Naive B cell (primary cell): ENCODE measurements at places on chromosomes 3 and 15.

DNA sequence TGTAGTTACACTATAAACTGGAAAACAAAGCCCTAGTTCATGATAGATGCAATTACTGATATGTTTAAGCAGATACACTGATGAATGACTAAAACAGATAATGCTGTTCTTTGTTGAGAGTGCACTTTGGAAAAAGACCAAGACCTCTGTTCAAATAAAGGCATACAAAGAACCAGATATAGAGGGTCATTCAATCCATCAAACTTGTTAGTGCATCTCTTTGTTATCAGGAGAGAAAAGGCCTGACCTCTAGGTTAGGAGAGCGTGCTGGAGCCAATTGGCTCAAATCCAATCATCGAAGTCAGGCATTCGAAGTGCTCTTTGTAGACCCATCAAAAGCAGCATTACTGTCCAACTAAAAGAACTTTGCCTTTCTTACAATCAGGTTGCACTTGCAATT, 124.2 kb downstream of the TFG start:
- H3K36me3 ChIP-seq, result no peaks in the 10 kb centered on the region
- H3K27ac ChIP-seq, result no peak overlapping the region
- peaks cover 17% of the 10 kb centered on the region for H3K27me3 ChIP-seq

DNA sequence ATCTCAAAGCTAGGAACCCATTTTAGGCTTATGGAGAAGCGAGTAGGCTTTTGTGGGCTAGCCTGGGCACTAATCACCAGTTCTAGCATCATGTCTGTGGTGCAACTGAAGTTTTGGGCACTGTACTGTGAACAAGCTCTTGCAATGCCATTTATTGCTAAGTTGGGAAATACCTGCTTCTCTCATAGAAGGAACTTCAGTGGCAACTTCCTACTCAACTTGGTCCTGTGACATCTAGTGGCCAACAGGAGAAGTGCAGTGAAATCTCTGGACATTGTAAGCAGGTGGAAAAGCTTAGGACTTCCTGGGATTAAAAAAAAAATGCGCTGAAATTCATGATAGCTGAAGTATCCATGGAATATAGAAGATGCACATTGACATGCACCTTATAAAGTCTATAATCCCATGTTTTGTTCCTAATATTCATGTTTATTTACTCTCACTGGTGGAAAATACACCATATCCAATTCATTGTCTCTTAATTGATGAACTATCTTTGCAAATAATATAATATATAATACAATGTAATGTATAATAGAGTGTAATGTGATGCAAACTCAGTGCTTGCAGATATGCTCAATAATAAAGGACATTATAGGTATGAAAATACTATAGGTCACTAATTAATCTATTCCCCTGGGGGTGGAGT, 6.5 kb upstream of the ALDH1A3 start:
- no peak overlapping the region for H3K4me3 ChIP-seq
- DNase-seq, result peak; percentile 38
- H3K27me3 ChIP-seq, result peaks cover 38% of the 10 kb centered on the region
- H3K4me1 ChIP-seq, result peaks cover 4% of the 10 kb centered on the region
- peaks cover 8% of the 10 kb centered on the region for H3K36me3 ChIP-seq
- no peak overlapping the region for H3K27ac ChIP-seq

- no peak for DNase-seq
- no peaks in the 10 kb centered on the region for H3K36me3 ChIP-seq
- H3K27me3 ChIP-seq, result no peaks in the 10 kb centered on the region
- H3K4me1 ChIP-seq, result peaks cover 52% of the 10 kb centered on the region
- peak overlapping the region; percentile 97 for H3K27ac ChIP-seq
Measured at GRCh38 chr3:149813367-149814281, 609 bp downstream of the RNF13 start.

DNA sequence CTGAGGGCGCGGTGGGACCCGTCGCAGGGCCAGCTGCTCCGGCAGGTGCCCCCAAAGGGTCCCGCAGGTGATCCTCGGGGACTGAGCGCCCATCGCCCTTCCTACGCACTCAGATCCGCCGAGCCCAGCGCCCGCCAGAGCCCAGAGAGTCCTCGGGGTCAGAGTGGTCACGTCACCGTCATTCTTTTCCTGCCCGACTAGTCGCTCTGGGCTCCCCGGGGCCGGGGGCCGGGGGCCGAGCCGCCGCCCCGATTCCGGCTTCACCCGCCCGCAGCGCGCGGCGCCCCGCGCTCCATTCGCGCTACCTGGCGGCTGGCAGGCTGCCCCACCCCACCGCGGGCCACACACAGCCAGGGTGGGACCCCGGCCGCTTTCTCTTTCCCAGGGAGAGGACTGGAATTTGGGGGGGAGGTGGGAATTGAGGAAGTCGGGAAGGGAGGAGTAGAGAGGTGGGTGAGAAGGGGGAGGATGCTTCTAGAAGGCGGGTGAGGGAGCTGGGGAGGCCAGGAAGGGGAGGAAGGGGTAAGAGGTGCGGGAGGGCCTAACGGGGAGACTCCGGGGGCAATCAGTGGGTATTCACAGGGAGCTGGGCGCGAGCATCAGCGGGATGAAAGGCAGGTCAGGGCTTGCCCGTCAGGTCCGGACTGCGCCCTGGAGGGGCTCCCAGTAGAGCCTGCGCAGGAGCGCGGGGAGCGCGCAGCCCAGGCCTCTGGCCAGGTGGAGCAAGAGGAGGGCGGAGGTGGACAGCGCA, 36.1 kb upstream of the EPHB3 start:
- peaks cover 70% of the 10 kb centered on the region for H3K27me3 ChIP-seq
- H3K4me1 ChIP-seq, result peaks cover 14% of the 10 kb centered on the region
- no peak for DNase-seq
- H3K36me3 ChIP-seq, result no peaks in the 10 kb centered on the region
- peak overlapping the region; percentile 90 for H3K4me3 ChIP-seq

DNA sequence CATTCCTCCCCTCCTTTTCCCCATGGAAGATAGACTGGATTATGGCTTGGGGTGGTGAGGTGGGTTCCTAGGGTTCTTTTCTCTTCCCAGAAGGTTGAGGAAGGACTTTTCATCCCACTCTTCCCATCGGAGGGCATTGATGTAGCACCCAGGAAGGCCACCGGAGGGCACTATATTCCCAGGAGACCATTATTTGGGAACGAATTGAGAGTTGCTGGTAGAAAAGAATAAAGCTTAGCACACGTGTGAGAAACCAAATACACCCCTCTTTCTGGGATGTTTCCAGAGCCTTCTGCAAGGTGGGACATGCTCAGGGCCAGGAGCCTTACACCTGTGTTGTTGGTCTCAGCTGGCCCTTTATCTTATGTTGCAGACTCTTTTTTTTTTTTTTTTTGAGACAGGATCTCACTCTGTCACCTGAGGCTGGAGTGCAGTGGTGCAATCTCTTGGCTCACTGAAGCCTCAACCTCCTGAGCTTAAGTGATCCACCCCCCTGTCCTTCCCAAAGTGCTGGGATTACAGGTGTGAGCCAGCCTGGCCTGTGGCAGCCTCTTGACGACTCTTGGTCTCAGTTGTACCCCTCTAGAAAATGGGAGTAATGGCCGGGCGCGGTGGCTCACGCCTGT, 6.3 kb upstream of the CDC25A start:
- peaks cover 5% of the 10 kb centered on the region for H3K4me1 ChIP-seq
- H3K36me3 ChIP-seq, result no peaks in the 10 kb centered on the region
- peak; percentile 24 for DNase-seq
- peak overlapping the region; percentile 28 for H3K27ac ChIP-seq
- H3K27me3 ChIP-seq, result no peaks in the 10 kb centered on the region
- no peak overlapping the region for H3K4me3 ChIP-seq

GRCh38 chr15:64037966-64038365, 8.3 kb downstream of the DAPK2 start:
- no peaks in the 10 kb centered on the region for H3K36me3 ChIP-seq
- no peak for DNase-seq
- H3K4me3 ChIP-seq, result no peak overlapping the region
- H3K4me1 ChIP-seq, result peaks cover 11% of the 10 kb centered on the region
- no peaks in the 10 kb centered on the region for H3K27me3 ChIP-seq

GRCh38 chr3:131033480-131034080, 6.9 kb downstream of the NEK11 start:
- H3K4me1 ChIP-seq, result no peaks in the 10 kb centered on the region
- H3K4me3 ChIP-seq, result no peak overlapping the region

GRCh38 chr15:85618956-85619491, 175.7 kb downstream of the KLHL25 start:
- no peaks in the 10 kb centered on the region for H3K27me3 ChIP-seq
- no peak for DNase-seq
- no peak overlapping the region for H3K4me3 ChIP-seq
- H3K27ac ChIP-seq, result no peak overlapping the region

GRCh38 chr15:77033417-77033728, 37.5 kb downstream of the TSPAN3 start:
- no peak overlapping the region for H3K4me3 ChIP-seq
- no peaks in the 10 kb centered on the region for H3K27me3 ChIP-seq
- peaks cover 44% of the 10 kb centered on the region for H3K4me1 ChIP-seq
- H3K36me3 ChIP-seq, result peaks cover 8% of the 10 kb centered on the region

- H3K4me3 ChIP-seq, result peak overlapping the region; percentile 61
- no peaks in the 10 kb centered on the region for H3K27me3 ChIP-seq
- H3K4me1 ChIP-seq, result peaks cover 68% of the 10 kb centered on the region
Measured at GRCh38 chr3:15316998-15317435, 15.4 kb downstream of the SH3BP5 start.

DNA sequence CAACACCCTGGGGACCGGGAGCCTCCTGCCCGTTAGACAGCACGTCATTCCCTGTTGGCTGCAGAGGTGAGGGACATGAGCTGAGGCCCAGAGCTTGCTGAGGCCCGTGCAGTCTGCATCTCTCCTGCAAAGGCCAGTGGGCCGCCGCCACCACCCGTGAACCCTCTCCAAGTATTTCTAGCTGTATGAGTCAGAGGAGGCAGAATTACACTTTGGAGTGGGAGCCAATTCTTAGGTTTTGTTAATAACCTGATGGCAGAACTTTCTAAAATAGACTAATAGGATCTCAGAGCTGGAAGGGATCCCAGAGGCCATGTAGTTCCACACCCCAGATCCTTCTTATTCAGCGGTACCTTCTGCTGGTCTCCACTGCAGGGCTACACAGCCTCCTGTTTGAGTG, 335.2 kb upstream of the CTDSPL start:
- H3K27ac ChIP-seq, result no peak overlapping the region
- H3K36me3 ChIP-seq, result no peaks in the 10 kb centered on the region
- no peaks in the 10 kb centered on the region for H3K4me1 ChIP-seq
- no peaks in the 10 kb centered on the region for H3K27me3 ChIP-seq
- DNase-seq, result no peak
- H3K4me3 ChIP-seq, result no peak overlapping the region

GRCh38 chr3:152349392-152349791, 80.7 kb downstream of the MBNL1 start:
- H3K36me3 ChIP-seq, result peaks cover 26% of the 10 kb centered on the region
- no peak overlapping the region for H3K27ac ChIP-seq
- no peak for DNase-seq
- H3K27me3 ChIP-seq, result no peaks in the 10 kb centered on the region
- peaks cover 20% of the 10 kb centered on the region for H3K4me1 ChIP-seq

- H3K27ac ChIP-seq, result no peak overlapping the region
- no peaks in the 10 kb centered on the region for H3K4me1 ChIP-seq
- no peak for DNase-seq
Measured at GRCh38 chr3:106593381-106593780, 724.6 kb upstream of the CBLB start.

DNA sequence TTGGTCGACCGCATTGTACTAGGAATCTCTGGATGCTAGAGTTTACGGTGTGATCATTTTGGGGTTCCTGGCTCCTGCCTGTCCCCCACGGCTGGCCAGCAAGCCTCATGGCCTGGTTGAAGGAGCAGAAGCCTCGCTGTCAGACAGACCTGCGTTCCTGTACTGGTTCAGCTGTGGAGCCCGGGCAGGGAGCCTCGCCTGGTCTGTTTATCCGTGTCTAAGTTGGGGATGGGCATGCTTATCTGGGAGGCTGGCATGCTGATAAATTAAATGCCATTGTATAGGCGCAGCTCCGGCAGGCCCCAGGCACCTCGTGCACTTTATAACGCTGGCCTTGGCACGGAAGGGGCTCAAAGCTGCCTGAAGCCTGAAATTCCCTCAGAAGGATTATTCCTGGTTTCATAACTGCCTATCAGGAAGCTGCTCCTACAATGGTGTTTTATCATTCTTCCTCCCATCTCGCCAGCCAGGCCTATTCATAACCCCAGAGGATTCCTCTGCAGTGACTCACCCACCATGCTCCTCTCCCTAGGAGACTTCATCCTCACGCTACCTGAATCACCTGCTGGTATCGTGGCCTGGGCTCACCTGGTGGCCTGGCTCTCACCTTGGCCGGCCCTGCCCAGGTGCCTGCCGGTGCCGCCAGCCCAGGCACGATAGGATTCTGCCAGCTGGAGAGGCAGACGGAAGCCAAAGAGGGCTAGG, 110.9 kb downstream of the ASB7 start:
- no peaks in the 10 kb centered on the region for H3K4me1 ChIP-seq
- peaks cover 3% of the 10 kb centered on the region for H3K36me3 ChIP-seq
- DNase-seq, result no peak
- H3K27ac ChIP-seq, result no peak overlapping the region
- peaks cover 20% of the 10 kb centered on the region for H3K27me3 ChIP-seq

GRCh38 chr3:10507331-10507730, 1.9 kb upstream of the ATP2B2 start:
- DNase-seq, result no peak
- H3K4me1 ChIP-seq, result peaks cover 10% of the 10 kb centered on the region
- H3K36me3 ChIP-seq, result no peaks in the 10 kb centered on the region
- no peak overlapping the region for H3K4me3 ChIP-seq
- peaks cover 61% of the 10 kb centered on the region for H3K27me3 ChIP-seq

- no peaks in the 10 kb centered on the region for H3K36me3 ChIP-seq
- peaks cover 6% of the 10 kb centered on the region for H3K4me1 ChIP-seq
- no peak overlapping the region for H3K27ac ChIP-seq
Measured at GRCh38 chr15:78241017-78241416, 6.7 kb upstream of the ACSBG1 start.

GRCh38 chr3:43307226-43307625, 20.9 kb downstream of the SNRK start:
- no peaks in the 10 kb centered on the region for H3K27me3 ChIP-seq
- peaks cover 64% of the 10 kb centered on the region for H3K4me1 ChIP-seq
- peaks cover 24% of the 10 kb centered on the region for H3K36me3 ChIP-seq
- no peak for DNase-seq
- H3K27ac ChIP-seq, result peak overlapping the region; percentile 94
- peak overlapping the region; percentile 83 for H3K4me3 ChIP-seq

GRCh38 chr3:194070634-194071409, 65.1 kb upstream of the HES1 start:
- H3K27ac ChIP-seq, result peak overlapping the region; percentile 94
- no peaks in the 10 kb centered on the region for H3K36me3 ChIP-seq
- H3K4me3 ChIP-seq, result peak overlapping the region; percentile 72
- no peaks in the 10 kb centered on the region for H3K27me3 ChIP-seq
- peaks cover 26% of the 10 kb centered on the region for H3K4me1 ChIP-seq
- DNase-seq, result peak; percentile 99

GRCh38 chr3:135172191-135172869, 377.3 kb downstream of the EPHB1 start:
- H3K4me1 ChIP-seq, result no peaks in the 10 kb centered on the region
- H3K36me3 ChIP-seq, result no peaks in the 10 kb centered on the region
- no peaks in the 10 kb centered on the region for H3K27me3 ChIP-seq
- no peak overlapping the region for H3K4me3 ChIP-seq
- H3K27ac ChIP-seq, result no peak overlapping the region

- no peak for DNase-seq
- no peak overlapping the region for H3K4me3 ChIP-seq
- H3K4me1 ChIP-seq, result peaks cover 68% of the 10 kb centered on the region
- H3K36me3 ChIP-seq, result no peaks in the 10 kb centered on the region
- H3K27ac ChIP-seq, result no peak overlapping the region
Measured at GRCh38 chr3:194097141-194097882, 38.6 kb upstream of the HES1 start.
